ENCODE measurements at places on chromosomes 5 and 9.

GRCh38 chr5:893711-894110 lies 1.0 kb downstream of the TRIP13 start:
- no peak for DNase-seq

DNA sequence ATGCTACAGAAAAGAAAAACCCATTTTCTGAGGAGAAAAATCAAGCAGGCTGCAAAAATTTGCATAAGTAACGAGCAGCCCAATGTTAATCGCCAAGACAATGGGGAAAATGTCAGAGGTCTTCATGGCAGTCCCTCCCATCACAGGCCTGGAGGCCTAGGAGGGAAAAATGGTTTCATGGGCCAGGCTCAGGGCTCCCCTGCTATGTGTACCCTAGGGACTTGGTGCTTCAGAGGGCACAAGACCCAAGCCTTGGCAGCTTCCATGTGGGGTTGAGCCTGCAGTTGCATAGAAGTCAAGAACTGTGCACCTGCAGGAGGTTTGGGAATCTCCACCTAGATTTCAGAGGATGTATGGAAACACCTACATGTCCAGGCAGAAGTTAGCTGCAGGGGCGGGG lies 10.4 kb downstream of the CAAP1 start:
- DNase-seq: no peak

- DNase-seq: no peak
Measured at GRCh38 chr9:113476511-113476916, 13.0 kb downstream of the RGS3 start.

DNA sequence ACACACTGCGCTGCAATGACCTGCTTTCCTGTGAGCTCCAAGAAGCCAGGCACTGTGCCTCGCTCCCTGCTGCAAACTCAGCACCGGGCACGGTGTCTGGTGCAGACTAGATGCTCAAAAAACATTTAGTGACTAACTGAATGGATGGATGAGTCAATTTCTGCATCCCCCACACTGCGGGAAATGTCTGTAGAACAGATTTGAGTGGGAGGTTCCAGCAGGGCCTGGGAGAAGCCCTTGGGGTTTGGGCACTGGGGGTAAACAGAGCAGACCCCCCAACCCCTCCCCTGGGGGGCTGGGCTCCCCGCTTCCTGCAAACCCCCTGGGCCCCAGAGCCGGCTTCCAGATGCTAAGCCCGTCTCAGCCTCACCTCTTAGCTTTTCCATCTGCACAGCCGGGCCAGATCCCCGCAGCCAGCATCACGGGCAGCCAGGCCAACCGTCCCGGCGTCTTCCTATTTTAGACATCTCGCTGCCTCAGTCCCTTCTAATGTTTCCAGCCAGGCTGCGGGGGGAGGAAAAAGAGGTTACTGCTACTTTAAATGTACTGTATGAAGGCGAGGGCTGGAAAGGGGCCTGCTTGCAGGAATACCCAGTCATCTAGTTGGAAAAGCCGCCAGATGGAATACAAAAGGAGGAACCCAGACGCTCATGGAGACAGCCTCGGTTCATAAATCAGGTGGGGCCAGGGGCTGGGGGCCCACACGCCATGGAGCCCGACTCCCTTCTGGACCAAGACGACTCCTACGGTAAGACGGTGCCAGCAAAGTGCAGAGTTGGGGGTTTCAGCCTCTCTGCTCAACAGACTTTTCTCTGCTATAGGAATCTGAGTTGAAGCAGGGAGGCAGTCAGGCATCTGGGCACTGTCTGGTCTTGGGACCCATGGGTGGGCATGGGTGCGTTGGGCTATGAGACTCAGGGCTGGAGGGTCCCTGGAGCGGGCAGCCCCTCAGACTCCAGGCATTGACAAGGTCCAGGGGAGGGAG lies 67.1 kb upstream of the GGTA1 start:
- no peak for DNase-seq

DNA sequence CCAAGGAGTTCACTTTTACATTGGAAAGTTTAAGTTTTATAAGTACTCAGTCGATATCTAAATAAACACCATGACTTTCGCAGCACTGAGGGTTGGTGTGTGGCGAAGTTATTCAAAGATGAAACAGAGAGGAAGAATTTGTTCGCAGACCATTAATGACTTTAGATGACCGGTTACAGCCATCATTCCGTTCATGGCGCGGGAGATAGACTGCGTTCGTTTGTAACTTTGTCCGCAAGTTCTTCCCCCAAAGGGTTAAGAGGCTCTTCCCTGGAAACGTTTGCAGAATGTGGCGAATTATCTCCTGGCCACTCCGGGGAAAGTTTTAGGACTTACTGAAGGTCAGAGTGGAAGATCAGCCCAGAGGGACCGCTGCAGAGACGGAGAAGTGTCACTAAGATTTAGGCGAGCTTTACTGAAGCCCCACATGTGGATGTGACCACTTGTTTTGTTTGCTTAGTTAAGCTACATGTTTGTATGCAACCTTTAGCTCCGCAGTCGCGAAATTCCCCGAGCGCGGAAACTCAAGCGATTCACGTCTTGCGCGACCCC lies 2.2 kb upstream of the FOXD1 start:
- DNase-seq: no peak

DNA sequence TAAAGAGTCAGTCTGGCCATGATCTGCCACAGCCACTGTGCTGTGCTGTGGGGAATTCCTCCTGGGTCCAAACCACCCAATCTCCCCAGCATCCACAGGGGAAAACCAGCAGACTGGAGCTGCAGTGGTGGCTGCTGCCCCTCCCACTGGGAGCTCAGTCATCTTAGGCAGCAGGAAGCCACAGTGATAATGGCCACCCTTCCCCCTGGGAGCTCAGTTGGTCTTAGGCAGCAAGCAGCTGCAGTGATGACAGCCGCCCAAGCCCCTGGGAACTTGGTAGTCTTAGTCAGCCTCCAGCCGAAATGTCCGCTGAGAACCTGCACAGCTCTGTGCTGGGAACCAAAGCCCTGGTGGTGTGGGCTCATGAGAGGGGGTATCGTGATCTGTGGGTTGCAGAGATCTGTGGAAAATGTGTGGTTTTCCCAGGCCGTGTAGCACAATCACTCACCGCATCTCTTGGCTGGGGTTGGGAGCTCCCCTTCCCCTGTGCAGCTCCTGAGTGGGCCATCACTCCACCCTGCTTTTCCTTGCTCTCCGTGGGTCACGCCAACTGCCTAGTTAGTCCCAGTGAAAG lies 38.4 kb upstream of the SMIM15 start:
- DNase-seq: no peak

GRCh38 chr9:127943011-127943662 lies 5.5 kb upstream of the DPM2 start:
- no peak for DNase-seq
